ENCODE measurements at places on chromosomes 11 and 22.

GRCh38 chr22:41078931-41079330 lies 13.5 kb upstream of the EP300 start:
- DNase-seq = no peak

DNA sequence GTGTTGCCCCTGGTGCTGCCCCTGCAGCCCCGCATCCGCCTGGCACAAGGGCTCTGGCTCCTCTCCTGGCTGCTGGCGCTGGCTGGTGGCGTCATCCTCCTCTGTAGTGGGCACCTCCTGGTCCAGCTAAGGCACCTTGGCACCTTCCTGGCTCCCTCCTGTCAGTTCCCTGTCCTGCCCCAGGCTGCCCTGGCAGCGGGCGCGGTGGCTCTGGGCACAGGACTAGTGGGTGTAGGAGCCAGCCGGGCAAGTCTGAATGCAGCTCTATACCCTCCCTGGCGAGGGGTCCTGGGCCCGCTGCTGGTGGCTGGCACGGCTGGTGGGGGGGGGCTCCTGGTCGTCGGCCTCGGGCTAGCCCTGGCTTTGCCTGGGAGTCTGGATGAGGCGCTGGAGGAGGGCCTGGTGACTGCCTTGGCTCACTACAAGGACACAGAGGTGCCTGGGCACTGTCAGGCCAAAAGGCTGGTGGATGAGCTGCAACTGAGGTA lies 278 bp downstream of the ROM1 start:
- DNase-seq = no peak

DNA sequence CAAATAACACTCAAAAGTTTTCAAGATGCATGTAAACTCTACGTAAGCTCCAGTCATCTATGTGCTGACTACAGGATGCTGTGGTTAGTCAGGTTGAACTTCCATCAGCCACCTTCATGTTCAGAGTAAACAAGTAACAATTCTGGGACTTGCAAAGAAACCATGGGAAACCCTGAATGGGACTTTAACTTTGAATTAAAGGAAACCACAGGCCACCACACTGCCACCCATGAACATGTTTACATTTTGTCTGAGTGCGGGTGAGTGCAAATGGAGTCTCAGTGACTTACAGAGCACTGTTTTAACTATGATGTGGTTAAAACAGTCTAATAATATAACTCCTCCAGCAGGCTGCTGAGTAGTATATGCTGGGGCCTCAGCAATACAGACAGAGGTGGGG lies 12.9 kb upstream of the SYTL2 start:
- peak; percentile 33 for DNase-seq

- peak; percentile 63 for DNase-seq
These were observed at the start of gene STX3 for GRCh38 chr11:59754859-59755700. Gene STX3 (plus strand): TSS chr11:59755376. CDS start chr11:59755606, 230 bp downstream.

DNA sequence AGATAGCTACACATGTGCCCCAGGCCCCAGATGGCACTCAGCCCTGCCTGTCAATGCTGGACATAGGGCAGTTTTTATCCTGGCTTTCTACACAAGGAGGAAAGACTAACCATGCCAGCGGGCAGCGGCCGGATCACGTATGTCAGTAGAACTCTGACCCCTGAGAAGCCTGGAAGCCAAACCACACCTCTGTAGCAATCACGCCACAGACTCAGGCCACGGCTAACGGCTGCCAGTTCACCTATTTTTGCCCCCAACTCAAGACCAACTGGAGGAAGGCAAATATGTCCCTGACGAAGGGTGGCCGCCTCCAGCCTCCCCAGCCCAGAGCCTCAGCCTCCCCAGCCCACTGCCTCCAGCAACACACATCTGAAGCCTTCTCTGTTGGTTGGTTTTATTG lies 7.2 kb upstream of the CD81 start:
- no peak for DNase-seq

DNA sequence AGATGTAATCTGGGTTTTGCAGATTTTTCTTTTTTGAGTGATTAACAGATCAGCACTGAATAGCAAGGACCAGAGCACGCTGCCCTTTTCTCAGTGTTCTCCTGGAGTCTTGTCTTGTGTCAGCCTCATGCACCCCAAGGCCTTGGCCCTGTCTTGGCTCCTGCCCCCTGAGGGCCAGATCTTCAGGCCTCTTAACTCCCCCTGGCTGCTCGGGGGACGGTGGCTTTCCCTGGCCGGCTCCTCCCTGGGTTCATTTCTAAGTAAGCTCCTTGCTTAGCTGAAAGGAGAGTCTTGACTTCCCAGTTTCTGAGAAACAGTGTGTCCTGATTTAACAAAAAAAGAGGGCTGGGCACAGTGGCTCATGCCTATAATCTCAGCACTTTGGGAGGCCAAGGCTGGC lies 1139.3 kb downstream of the BRD1 start:
- no peak for DNase-seq

GRCh38 chr22:19713650-19714311 lies 522 bp upstream of the SEPTIN5 start:
- no peak for DNase-seq

DNA sequence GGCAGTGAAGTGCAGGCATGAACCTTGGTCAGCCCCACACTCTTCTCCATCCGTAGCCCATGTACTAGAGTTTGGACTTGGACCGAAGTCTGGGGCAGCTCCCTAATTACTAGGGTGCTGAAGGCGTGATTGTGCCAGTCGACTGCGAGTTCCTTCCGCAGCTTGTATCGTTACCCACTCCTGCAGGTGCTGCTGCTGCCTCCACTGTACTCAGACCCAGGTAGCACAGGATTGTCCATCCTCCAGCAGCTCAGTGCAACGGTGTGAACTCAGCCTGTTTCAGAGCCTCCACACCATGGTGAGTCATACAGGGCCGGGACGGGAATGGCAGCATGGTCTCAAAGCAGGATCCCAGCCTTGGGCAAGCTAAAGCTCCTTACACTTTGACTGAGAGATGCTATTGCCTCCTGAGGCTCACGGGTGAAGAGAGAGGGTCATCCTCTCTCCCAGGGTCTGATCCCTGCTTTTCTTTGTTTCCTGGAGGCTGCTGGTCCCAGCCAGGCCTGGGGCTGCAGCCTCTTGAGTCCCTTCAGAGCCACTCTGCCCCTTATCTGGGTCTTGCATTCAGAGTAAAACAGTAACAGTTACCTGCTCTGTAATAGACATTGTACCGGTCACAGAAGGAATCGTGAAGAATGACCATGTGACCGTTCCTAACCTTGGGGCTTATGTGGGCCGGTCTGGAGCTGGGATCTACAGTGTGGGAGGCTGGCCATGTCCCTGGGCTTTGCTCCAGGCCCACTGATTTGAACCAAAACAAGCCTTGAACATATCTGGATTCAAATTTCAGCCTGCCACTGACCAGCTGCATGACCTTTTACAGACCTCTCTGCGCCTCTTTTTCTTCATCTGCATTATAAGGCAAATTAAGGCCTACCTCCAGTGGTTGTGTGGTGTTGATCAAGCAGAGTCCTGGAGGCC lies 1.7 kb downstream of the TKFC start:
- peak; percentile 38 for DNase-seq
